ENCODE measurements at places on chromosomes 4 and X. TPM values are rescaled to one million over a fixed set of nuclear protein-coding genes. Genes with fewer than 3 reads are reported as not detected.

Gene ZNF711
- total RNA-seq = 30.1 TPM

Gene CCNQ
- 17.0 TPM for total RNA-seq

Gene PDZD11
- total RNA-seq = 27.7 TPM

Gene USP17L27
- total RNA-seq = not detected

Gene PRDM8
- total RNA-seq = 4.9 TPM

Gene CT45A1
- total RNA-seq = not detected

Gene RHOH
- total RNA-seq = 2.8 TPM

Gene SPANXA2
- total RNA-seq = not detected

Gene GATB
- total RNA-seq = 23.4 TPM

Gene IL2
- not detected for total RNA-seq

Gene CD38
- total RNA-seq = 1.9 TPM

Gene NPY5R
- 1.6 TPM for total RNA-seq

Gene DMD
- 57.1 TPM for total RNA-seq
